ENCODE measurements at places on chromosomes 3 and 15.

GRCh38 chr3:72782521-72782920 is 65.7 kb downstream of the SHQ1 start:
- no peak for DNase-seq

- no peak for DNase-seq
Measured at GRCh38 chr15:64987136-64987535, 2.6 kb downstream of the SPG21 start.

- no peak for DNase-seq
Measured at GRCh38 chr3:52197499-52197841, 490 bp upstream of the ALAS1 start.

- no peak for DNase-seq
Measured at GRCh38 chr15:72971766-72972165, 80.5 kb upstream of the NEO1 start.

DNA sequence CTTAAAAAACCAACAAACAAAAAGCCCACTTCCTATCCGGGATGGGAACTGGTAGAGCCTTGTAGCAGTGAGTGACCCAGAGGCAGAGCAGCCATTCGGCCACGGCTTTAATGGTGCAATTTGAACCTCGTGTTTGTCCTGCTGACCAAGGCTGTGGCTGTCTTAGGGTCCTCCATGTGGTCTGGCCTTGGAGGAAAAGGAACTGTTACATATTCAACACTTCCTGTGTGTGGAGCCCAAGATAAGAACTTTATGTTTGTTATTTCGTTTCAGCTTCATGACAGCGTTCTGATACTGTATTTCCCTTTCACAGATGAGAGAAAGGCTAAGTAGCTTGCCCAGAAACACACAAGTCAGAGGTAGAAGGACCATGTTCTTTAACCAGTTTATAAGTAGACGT is 269.8 kb downstream of the SV2B start:
- no peak for DNase-seq

- no peak for DNase-seq
Measured at GRCh38 chr15:89899295-89899945, 5.6 kb upstream of the AP3S2 start.

DNA sequence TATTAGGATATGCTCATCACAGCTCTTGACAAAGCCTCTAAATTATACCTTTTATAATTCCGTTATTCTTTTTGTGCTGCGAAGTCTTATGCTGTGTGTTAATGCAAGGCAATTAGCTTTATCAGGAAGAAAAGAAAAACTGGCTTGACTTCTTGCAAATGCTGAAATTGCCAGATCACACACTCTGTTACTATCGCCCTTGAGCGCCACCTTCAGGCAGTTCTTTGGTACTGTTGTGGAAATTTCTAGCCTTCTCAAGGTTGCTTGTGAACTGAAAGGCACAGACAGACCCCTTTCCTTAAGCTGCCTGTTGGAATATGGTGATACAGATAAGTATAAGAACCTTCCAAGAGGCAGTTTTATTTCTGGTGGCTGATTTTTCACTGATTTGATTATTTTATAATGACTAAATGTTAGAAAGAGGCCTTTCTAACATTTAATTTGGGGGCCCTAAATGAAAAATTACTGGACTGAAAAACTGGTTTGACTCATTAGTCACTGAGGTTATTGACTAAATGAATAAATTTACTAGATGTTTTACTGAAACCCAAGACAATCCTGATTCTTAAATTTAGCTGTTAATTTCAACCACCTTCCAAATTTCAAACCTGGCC is 126.2 kb upstream of the RASGRP1 start:
- peak; percentile 63 for DNase-seq

DNA sequence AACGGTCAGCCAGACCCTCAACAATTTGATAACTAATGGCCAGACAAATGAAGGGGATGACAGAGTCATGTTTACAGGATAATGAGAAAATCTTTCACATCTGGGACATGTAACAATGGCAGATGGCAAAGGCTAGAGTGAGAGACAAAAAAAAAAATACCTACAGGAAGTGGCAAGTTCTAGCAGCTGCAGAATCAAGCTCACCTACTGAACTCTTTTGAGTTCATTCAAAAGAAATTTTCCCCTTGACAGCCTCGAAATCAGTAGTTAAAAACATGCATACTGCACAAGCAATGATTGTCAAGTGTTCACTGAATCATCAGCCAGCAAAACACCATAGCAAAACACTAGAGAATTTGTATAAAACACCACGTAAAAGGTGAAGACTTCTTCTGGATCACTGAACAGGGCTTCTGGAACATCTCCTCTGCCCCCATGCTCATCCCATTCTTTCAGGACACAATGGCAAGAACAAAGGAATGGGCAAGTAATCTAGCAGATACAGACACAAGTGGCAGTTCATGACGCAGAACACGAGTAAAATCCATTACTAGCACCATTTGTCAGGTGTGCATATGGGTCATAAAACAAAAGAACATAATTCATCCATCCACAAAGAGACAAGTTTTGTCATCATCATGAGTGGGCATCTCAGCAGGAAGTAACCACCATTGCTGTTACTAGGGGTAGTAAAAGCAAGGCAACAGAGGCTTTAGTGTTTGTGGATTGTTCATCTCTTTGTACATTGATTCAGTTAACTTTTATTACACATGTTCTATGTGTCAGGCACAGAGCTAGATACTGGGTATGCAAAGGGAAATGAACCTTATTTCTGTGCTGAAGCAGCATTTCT is 13.8 kb upstream of the KCNMB2 start:
- no peak for DNase-seq

GRCh38 chr3:48505146-48505545 is 1.2 kb upstream of the SHISA5 start:
- DNase-seq: no peak

DNA sequence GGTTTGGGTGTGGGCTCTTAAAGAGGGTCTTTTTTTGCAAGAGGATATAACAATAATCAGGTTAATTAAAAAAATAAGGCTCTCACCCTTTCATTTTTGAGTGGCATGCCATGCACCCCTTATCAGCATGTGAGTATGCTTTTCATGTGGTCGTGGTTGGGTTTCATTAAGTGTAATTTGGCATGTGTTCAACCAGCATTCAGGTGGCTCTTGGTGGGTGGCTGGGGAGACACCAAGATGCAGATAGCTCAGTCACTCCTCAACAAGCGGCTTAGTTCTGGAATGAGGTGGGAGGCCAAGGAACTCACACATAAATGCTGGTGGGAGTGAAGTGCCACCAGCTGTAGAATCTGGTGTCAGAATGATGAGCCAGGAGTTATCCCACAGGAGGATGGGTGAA is 66.8 kb downstream of the FLNB start:
- no peak for DNase-seq

GRCh38 chr15:40421246-40422157 is 15.9 kb downstream of the IVD start:
- peak; percentile 64 for DNase-seq

GRCh38 chr15:69862540-69862939 is 235.2 kb downstream of the TLE3 start:
- DNase-seq: no peak

DNA sequence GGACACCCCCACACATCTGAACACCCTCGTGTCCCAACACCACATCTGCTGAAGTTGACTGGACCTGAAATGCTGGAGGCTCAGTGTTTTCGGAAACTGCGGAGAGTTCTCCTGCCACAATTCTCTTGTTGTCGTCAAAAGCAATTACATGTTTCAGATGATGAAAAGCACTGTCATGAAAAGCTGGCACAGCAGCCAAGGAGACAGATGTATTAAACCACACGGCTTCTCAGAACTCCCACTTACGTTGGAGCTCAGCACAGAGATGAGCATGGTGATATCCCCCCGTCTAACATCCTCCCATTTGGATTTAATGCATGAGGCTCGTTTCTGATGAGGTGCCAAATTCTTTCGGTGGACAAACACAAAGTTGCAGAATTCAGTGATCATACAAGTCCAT is 180.1 kb downstream of the RORA start:
- no peak for DNase-seq

DNA sequence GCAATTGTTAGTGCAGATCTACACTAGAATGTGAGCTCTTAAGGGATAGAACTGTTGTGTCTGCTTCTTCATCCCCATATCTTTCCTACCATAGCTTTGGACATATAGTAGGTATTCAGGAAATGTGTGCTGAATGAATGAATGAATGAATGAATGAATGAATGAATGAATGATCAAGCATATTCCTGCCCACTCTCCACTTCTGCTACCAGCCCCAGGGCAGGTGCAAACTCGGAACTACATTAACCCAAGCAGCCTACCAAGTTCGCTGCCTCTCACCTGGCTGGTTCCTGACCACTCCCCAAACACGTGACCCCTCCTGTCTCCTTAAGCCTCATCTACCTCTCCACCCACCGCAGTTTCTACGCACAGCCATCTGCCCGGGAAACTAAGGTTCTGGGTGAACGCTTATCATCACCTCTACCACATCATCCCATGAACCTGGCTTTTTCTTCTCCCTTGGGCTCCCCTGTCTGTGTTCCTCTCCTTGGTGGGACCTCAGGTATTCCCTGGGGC is 26.8 kb downstream of the PAQR5 start:
- DNase-seq: no peak

- DNase-seq: no peak
Measured at GRCh38 chr3:120864541-120864940, 43.5 kb upstream of the STXBP5L start.

DNA sequence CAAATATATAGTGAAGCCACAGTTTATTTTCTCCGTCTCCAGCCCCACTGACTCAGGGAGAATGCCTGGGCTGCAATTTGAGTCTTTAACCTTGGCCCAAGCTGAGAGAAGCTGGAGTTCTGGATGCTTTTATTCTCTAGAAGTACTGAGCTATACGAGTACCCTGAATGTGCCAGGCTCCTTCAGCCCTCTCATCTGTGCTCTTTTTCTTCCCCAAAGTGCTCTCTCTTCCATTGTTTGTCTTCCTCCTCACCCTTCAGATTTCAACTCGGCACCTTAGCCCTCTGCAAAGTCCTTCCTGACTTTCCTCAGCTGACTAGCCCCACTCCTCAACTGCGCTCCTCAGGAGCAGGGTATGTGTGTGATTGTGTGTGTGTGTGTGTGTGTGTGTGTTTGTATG is 75.6 kb upstream of the AGBL1 start:
- DNase-seq: no peak

- no peak for DNase-seq
Measured at GRCh38 chr3:191387441-191388077, 57.2 kb upstream of the UTS2B start.

Data from activated T-helper 1 cell treated with Interleukin-2 at 50 U/mL for 16 hours (primary cell).